CD4-positive, alpha-beta T cell (primary cell): ENCODE measurements at places on chromosomes 16 and 17.

- no peak for DNase-seq
Measured at GRCh38 chr16:21656795-21657768, 4.7 kb upstream of the IGSF6 start.

- peak; percentile 62 for DNase-seq
Measured at GRCh38 chr17:30378241-30378824, 394 bp upstream of the CPD start.

DNA sequence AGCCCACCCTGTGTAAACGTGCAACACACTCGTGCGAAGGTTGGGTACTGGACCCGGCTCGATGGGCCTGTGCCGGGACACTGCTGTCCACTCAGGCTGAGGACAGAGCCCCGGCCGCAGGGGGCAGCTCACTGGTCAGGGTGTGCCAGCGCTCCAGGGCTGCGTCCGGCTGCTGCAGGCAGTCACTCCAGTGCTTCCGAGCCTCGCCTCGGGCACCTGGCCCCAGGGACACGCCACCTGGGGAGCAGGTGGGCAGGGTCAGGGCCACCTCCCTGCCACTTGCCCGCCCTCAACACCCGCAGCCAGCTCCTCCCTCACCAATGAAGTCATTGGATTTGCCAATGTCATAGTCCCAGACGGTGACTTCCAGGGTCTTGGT, 4.7 kb downstream of the DOC2A start:
- DNase-seq: no peak

- DNase-seq: no peak
Measured at GRCh38 chr16:53775106-53775820, 71.3 kb downstream of the FTO start.

DNA sequence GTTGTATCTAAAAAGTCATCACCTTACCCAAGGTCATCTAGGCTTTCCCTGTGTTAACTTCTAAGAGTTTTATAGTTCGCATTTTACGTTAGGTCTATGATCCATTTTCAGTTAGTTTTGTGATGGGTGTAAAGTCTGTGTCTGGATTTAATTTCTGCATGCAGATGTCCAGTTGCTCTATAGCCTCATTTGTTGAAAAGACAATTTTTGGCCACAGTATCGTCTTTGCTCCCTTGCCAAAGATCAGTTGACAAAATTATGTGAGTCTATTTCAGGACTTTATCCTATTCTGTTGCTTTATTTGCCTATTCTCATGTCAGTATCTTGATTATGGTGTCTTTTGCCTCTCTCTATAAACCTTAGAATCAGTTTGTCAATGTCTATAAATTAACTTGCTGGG, 85.1 kb downstream of the METRNL start:
- no peak for DNase-seq

DNA sequence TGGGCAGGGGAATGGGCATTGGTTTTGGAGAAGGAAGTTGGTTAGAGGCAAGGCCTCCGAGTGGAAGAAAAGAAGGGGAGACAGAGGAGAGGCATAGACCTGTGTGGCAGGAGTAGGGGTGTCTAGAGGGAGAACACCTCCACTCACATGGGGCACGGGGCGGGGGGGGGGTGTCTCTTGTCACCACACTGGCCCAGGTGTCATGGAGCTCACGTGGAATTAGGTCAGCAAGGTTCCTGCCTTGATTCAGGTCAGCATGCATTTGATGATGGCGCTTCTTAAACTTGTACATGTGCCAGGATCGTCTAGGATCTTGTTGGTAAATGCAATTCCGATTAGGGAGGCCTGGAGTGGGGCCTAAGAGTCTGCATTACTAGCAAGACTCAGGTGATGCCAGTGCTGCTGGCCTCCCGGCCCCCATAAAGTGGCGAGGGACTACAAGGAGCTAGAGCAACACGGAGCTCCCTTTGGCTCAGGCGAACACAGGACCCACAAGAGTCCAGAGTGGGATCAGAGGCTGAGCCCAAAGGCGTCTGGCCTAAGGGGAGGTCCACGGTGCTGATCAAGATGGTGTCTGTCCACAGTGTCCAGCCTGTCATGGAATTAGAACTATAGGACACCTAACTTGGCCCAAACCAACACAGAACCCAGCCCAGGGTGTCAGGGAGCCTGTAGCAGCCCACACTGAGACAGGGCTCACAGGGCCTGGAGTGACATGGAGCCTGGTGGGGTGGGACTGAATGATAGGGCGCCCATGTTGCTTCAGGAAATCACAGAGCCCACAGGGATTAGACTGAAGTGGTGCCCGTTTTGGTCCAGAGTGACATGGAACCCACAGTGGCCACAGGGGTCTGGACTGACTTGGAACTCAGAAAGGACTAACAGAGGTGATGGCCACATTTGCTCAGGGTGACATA, 16.7 kb downstream of the EPOP start:
- no peak for DNase-seq

DNA sequence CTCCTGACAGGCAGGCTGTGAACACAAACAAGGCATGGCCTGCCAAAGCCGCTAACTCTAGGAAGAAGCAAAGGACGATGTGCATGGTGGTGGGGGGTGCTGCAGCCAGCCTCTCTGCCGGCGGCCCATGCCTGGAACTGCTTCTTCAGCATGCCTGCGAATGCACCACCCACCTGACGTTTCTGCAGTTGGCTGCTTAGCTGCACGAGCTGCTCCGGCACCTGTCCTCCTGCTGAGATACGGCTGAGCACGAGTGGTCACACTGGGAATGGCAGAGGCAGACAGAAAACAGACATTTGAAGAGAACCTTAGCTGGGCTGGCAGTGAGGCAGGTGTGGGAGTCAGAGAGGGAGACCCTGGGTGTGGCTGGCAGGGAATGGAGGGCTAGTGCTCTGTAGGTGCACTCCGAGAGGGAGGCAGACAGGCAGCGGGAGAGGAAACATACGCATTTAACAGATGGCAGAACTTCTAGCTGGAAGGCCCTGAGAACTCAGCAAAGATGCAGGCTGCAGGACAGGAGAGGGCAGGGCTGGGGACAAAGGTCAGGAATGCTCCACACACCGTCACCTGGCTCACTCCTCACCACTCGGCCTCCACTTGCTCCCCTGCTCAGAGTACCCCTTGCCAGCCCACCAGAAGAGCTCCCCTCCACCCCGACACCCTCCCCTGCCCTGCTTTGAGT, 5.2 kb downstream of the FLCN start:
- no peak for DNase-seq

GRCh38 chr17:77466596-77467223, 325.9 kb downstream of the SEC14L1 start:
- DNase-seq: no peak

DNA sequence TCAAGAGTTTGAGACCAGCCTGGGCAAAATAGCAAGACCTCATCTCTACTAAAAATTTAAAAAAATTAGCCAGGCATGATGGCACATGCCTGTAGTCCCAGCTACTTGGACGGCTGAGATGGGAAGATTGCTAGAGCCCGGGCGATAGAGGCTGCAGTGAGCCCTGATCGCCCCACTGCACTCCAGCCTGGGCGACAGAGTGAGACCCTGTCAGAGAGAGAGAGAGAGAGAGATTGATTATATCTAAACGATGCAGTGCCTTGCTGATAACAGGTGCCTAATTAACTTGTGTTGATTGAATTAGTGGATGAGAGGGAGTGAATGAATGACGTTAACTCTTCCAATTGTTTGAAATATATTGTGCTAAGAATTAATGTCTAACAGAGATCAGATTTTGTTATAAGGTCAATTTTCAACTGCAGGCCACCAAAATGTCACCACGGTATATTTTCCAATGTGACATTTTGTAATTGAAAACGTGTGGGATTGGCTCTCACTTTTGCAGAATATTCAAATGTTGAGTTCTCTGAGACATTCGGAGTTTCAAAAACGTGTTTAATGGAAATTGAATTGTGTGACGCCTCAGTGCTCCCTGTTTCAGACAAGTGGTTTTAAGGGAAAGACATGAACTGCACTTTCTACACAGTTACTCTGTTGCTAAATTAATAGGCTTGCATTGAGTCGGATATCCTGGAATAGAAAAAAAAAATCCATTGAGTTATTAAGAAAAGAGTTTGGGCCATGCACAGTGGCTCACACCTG, 53.6 kb downstream of the ABAT start:
- no peak for DNase-seq

- no peak for DNase-seq
Measured at GRCh38 chr16:50244504-50245416, 21.6 kb upstream of the ADCY7 start.

DNA sequence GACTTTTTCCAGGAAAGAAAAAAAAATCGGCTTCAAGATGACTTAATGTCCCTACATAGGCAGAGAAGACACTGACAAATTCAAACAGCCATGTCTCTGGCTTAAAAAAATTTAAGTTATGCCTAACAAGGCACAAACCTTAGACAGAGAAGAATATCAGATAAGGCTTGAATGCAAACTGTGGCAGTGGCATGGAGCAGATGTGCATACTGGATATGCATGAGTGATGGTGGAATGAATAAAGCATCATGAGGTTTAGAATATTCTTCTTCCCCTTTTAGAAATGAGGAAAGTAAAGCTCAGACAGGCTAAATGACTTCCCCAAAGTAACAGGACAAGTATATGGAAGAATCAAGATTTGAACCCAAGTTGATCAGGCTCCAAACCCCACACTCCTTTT, 23.2 kb upstream of the WSCD1 start:
- no peak for DNase-seq
